ENCODE measurements at places on chromosomes 5 and 9.
A peak's percentile ranks its signal among the peaks of the same experiment; 100 is the strongest.

- no peak for DNase-seq
Measured at GRCh38 chr5:159533197-159533596, 202.9 kb upstream of the IL12B start.

DNA sequence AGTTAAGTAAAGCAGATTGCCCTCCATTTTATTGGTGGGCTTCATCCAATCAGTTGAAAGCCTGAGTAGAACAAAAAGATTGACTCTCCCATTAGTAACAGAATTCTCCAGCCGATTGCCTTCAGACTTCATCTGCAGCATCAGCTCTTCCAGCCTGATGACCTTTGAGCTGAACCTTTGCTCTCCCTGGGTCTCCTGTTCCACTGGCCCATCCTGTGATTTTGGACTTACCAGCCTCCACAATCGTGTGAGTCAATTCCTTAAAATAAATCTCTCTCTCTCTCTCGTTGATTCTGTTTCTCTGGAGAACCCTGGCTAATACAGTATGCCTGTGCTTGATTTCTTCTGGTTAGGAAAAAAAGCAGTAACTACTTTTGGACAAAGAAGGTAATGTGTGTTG lies 121.9 kb downstream of the OSTF1 start:
- no peak for DNase-seq

- DNase-seq, result no peak
Measured at GRCh38 chr5:132823481-132824050, 6.9 kb downstream of the SHROOM1 start.

DNA sequence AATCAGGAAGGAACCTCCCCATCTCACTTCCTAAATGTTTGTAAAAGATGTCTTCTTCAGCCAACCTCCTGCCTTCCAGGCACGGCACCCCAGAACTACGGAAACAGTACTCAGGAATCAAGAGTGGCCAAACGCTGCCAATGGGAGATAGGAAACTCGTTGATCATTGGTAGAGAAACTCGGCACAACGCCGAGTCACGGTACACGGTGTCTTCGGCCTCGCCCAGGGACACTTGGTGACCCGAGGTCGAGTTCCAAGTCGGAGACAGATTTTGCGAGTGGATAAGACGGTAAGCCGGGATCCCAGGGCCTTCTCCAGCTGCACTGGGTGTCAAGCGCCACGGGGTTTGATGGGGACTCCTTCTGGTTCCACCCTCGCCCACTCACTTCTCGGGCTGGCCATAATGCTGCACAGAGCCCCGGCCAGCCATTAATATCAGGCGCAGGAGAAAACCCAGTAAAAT lies 343 bp downstream of the KIAA0825 start:
- peak; percentile 82 for DNase-seq

DNA sequence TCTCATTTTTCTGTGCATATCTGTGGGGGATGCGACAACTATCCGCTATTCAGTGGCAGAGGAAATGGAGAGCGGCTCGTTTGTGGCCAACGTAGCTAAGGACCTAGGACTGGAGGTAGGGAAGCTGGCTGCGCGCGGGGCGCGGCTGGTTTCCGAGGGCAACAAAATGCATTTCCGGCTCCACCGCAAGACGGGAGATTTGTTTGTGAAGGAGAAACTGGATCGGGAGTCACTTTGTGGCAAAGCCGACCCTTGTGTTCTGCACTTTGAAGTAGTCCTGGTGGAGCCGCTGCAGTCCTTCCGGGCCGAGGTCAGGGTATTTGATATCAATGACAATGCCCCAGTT lies 320 bp downstream of the PCDHB1 start:
- DNase-seq, result peak; percentile 75

GRCh38 chr5:77876316-77876715 lies 100.2 kb upstream of the TBCA start:
- no peak for DNase-seq

- DNase-seq, result no peak
Measured at GRCh38 chr9:79384091-79384490, 187.7 kb upstream of the TLE4 start.

- no peak for DNase-seq
Measured at GRCh38 chr9:133169102-133169501, 5.4 kb upstream of the GBGT1 start.

DNA sequence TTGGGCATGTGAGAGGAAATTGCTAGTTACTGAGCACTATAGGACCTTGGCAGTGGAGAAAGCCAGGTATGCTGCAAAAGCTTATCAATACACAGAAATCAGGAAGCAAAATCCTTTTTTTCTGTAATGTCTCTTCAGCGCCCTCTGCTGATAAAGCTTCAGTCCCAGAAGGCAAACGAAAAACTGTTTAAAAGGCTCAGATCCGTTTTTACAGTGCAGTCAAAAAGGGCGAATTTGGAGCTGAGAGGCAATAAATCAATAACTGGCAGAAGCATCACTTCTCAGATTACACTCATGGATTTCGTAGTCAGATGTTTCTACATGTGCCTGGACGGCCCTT lies 1.1 kb upstream of the MAN2A1 start:
- no peak for DNase-seq

- DNase-seq, result no peak
Measured at GRCh38 chr5:36155291-36155690, 3.4 kb downstream of the SKP2 start.

DNA sequence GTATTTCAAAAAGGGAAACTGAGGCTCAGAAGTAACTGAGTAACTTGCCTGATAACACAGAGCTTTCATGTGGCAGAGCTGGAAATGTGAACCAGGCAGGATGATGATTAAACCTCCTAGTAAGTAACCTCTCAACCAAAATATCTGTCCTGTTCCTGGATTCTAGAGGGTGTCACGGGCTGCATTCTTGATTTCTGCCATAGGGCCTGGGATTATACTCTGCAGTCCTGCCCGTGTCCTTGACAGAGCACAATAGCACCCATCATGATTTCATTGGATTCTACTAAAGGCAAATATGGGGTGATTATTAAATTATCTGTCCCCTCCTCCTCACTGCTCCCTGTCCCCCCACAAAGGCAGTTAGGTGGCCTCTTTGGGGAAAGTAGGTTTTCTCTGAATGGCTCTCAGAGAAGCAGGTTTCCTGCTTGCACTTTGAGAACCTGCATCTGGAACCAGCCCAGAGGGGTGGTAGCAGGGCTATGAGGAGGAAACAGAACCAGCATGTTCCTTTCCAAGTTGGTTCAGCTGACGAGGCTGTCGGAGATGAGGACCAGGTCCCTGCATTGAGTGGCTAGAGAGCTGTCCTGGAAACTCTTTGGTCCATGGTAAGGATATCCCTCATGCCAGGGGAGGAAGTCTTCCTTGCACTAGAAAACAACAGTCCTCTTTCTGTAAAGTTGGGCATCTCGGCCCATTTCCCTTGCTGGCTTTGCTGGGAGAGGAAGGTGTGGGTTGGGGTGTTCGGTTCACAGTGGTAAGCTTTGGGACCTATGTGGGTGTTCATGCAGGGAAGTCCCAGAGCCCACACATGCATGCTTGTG lies 36.6 kb downstream of the PPARGC1B start:
- no peak for DNase-seq

GRCh38 chr9:120256146-120256545 lies 323.8 kb downstream of the CDK5RAP2 start:
- no peak for DNase-seq

GRCh38 chr5:953535-954449 lies 54.8 kb upstream of the NKD2 start:
- DNase-seq, result no peak

DNA sequence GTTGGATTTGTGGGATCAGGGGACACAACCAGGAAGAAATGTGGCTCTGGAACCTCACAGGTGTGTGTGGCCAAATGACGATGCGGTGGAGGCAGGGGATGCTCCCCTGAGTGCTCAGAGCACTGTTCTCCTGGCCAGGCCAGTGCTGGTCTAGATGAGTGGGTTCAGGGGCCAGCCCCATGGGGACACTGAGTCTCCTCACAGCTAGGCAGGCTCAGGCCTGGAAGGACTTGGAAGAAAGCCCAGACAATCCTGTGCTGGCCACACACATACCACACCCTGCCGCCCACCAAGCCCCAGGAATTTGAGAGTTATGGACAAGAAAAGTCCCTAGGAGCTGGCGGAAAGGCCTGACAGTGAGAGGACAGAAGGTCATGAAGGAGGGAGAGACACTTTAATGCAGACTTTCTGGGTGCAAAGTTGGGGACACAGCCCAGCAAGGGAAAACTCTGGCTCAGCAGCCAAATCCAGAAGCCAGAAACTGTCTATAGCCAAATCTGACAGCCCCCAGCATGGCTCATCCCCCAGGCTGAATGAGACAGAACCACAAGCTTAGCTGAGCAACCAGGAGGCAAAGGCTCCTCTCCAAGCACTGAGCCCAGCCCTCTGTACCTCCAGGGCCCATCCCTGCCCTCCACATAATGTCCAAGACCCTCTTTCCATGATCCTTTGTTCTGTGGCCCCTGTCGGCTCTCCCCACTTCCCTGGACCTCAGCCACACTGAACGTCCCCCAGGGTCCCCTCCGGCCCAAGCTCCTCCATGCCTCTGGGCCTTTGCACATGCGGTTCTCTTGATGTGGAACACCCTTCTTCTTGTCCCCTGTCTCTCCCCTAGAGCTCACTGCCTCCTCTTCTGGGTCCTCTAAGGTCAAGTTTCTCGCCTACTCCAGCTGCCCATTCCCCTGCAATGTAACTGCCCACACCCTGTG lies 22.4 kb downstream of the LHX6 start:
- DNase-seq, result no peak

- DNase-seq, result peak; percentile 75
Measured at GRCh38 chr5:181109489-181110013, 21.4 kb downstream of the OR2V1 start.

DNA sequence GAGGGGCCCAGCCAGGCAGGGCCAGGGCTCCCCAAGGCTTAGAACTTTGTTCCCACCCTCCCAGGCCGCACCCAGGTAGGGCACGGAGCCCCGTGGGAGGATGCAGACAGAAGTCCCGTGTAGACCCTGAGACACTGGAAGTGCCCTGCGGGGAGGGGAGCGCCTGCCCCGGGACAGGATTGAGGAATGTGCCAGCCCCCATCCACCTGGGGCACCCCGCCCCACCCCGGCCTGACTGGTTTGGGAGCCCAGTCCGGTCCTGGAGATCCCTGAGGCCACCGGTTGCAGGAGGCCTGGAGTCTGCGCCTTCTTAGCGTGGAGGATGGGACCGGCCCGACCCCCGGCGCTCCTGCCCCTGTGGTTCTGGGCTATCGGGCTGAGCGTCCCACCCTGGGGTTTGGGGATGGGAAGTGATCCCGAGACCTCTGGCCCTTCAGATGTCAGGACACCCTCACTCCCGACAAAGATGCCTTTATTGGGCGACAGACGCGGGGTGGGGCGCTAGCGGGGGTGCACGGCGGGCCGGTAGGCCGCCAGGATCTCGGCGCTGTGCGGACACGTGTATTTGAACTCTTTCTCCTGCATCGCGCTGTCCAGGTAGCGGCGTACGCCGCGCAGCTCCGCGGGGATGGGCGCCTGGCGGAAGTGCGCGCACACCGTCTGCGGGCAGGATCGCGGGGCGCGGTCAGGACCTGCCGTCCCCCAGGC lies 2.0 kb downstream of the CLIC3 start:
- DNase-seq, result no peak

GRCh38 chr5:89377767-89378455 lies 494.9 kb upstream of the MEF2C start:
- no peak for DNase-seq

DNA sequence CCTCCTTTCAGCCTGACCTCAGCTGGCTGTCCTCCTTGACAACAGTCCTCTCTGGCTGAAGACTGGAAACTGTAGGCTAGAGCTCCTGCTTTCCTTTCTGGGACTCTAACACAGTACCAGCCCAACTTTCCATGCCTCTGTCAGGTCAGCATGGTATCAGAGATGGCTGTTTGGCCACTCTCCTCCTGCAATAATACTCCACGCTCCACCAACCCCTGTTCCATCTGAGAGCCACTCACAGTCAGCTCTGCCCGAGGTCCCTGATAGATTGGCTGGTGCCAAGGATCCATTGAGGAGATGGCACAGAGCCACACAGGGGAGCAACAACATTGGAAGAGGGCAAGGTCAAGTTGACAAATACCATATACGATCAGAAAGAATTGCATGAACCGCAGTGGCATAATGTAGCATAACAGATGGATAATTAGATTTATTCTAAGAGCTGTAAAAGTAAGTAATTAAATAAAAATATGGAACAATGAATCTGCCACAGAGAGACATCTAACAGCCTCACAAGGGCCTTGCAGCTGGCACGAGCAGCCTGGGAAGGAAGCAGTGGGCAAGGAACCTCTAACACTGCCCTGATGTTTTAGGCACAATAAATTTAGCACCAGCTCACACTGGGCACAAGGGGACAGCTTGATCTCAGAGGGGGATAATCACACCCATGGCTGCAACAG lies 94.3 kb upstream of the LRRTM2 start:
- no peak for DNase-seq

All from endodermal cell (in vitro differentiated cells).